Activated CD4-positive, alpha-beta memory T cell treated with anti-CD3 and anti-CD28 coated beads, Interleukin-2, amount 10 ng/mL, durations not matched to agents 7 days and 5 days (primary cell): ENCODE measurements at places on chromosomes 6 and 20.

DNA sequence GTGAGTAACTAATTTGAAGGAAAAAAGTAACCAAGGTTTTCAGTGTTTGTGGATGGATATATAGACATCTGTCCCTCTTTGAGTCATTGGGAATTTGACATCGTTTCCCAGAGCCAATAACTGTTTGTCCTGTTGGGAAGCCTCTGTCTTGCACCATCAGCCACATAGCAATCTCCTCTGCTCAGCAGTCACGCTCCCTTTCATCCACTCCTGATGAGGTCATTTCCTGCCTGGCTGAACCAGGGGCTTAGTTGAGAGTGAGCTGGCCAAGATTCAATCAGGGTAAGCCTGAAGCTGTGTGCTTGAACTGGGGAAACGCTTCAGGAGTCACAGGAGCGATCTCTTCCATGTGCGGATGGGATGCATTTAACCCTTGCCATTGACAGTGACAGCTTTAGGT is 121.5 kb upstream of the FOXQ1 start:
- no peaks in the 10 kb centered on the region for H3K4me1 ChIP-seq
- H3K36me3 ChIP-seq: no peaks in the 10 kb centered on the region

GRCh38 chr6:37556881-37557644 is 57.4 kb upstream of the CCDC167 start:
- DNase-seq: no peak
- H3K4me3 ChIP-seq: no peak overlapping the region
- no peaks in the 10 kb centered on the region for H3K36me3 ChIP-seq
- H3K27me3 ChIP-seq: peaks cover 13% of the 10 kb centered on the region

DNA sequence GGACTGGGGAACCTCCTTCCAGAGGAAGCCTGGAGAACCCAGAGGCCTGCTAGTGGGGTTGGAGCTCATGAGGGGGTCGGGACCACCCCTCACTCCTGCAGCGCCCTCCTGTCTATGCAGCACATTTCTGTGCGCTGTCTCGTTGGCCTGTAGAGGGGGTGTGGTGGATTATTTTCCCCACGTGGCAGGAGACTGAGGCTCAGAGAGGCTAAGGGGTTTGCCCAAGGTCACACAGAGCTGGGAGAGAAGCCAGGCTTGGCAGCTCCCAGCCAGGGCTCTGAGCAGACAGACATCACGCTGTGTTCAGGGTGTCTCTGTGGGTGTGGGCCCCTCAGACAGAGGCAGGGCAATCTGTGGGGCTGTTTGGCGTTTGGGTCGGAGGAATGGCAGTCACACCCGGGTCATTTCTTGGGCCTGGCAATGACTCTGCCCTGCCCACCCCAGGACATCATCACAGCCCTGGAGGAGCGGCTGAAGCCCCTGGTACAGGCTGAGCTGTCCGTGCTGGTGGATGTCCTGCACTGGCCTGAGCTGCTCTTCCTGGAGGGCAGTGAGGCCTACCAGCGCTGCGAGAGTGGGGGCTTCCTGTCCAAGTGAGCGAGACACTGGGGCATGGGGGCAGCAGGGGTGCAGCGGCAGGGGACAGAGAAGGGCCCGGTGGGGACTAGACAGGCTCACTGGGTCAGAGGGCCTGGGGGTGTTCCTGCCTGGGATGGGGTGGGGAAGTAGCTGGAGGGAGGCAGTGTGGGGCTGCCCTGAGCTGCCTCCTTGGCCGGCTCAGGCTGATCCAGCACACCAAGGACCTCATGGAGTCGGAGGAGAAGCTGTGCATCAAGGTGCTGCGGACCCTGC is 27.7 kb downstream of the UQCC2 start:
- H3K4me1 ChIP-seq: peaks cover 33% of the 10 kb centered on the region
- H3K27me3 ChIP-seq: no peaks in the 10 kb centered on the region
- no peak for DNase-seq
- H3K4me3 ChIP-seq: no peak overlapping the region
- H3K27ac ChIP-seq: peak overlapping the region; percentile 75
- H3K36me3 ChIP-seq: peaks cover 79% of the 10 kb centered on the region

GRCh38 chr6:158625881-158626305 is 18.6 kb downstream of the DYNLT1 start:
- peaks cover 59% of the 10 kb centered on the region for H3K36me3 ChIP-seq
- H3K4me3 ChIP-seq: no peak overlapping the region
- no peaks in the 10 kb centered on the region for H3K27me3 ChIP-seq
- DNase-seq: no peak

- no peak overlapping the region for H3K4me3 ChIP-seq
- peaks cover 8% of the 10 kb centered on the region for H3K4me1 ChIP-seq
- no peak overlapping the region for H3K27ac ChIP-seq
- peaks cover 30% of the 10 kb centered on the region for H3K27me3 ChIP-seq
Observed at GRCh38 chr20:48339190-48339985, 488.4 kb downstream of the PREX1 start.

DNA sequence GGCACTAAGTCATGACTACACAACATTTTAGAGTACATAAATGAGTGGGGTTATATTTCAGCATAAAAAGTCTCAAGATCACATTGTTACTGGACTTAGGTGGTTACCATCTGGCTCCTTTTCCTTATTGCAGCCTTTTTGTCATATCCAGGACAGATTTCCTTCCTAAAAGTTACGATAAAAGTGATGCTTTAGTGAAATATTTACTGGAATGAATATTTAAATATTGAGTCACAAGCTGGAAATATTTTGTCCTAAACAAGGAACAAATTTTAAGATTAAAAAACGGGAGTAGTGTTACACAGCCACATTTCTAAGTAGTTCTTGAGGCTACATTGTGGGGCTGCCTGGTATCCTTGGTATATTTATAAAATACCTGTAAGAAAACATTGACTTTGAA is 52.2 kb downstream of the CDC40 start:
- H3K36me3 ChIP-seq: peaks cover 17% of the 10 kb centered on the region
- no peak for DNase-seq
- H3K27me3 ChIP-seq: no peaks in the 10 kb centered on the region
- H3K4me3 ChIP-seq: no peak overlapping the region

- H3K36me3 ChIP-seq: no peaks in the 10 kb centered on the region
- H3K27ac ChIP-seq: no peak overlapping the region
- H3K27me3 ChIP-seq: no peaks in the 10 kb centered on the region
Observed at GRCh38 chr6:9540534-9541126, 874.2 kb downstream of the TFAP2A start.

- DNase-seq: no peak
- no peak overlapping the region for H3K4me3 ChIP-seq
- no peaks in the 10 kb centered on the region for H3K4me1 ChIP-seq
- peaks cover 34% of the 10 kb centered on the region for H3K27me3 ChIP-seq
Observed at GRCh38 chr6:159229651-159230051, 60.5 kb downstream of the FNDC1 start.

- peaks cover 6% of the 10 kb centered on the region for H3K27me3 ChIP-seq
- no peak overlapping the region for H3K27ac ChIP-seq
- peaks cover 3% of the 10 kb centered on the region for H3K36me3 ChIP-seq
- no peak overlapping the region for H3K4me3 ChIP-seq
- peaks cover 52% of the 10 kb centered on the region for H3K4me1 ChIP-seq
Observed at GRCh38 chr20:17849901-17850683, 118.5 kb downstream of the SNX5 start.

GRCh38 chr20:54025251-54025771 is 45.1 kb downstream of the BCAS1 start:
- no peak overlapping the region for H3K4me3 ChIP-seq
- H3K27me3 ChIP-seq: peaks cover 18% of the 10 kb centered on the region
- no peaks in the 10 kb centered on the region for H3K36me3 ChIP-seq
- H3K27ac ChIP-seq: no peak overlapping the region

DNA sequence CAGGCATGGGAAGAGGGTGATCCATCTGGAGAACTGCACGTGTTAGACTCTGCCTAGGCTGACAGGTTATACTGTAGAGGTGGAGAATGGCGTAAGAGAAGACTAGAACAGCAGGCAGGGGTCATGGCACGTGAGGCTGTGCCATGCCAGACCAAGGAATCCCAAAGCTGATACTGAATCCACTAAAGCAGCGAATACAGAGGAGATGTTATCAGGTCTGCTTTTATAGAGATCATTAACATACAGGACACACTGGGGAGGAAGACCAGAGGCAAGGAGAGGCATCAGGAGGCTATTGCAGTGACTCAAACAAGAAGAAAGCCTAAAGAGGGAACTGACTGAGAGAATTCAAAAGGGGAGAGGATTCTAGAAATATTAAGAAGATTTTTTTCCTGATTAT is 12.9 kb downstream of the PHACTR1 start:
- H3K27ac ChIP-seq: no peak overlapping the region
- no peaks in the 10 kb centered on the region for H3K36me3 ChIP-seq
- H3K4me1 ChIP-seq: no peaks in the 10 kb centered on the region
- DNase-seq: no peak
- H3K4me3 ChIP-seq: no peak overlapping the region
- H3K27me3 ChIP-seq: no peaks in the 10 kb centered on the region

GRCh38 chr6:168182366-168182765 is 103.4 kb upstream of the FRMD1 start:
- no peak overlapping the region for H3K27ac ChIP-seq
- no peak overlapping the region for H3K4me3 ChIP-seq
- no peaks in the 10 kb centered on the region for H3K4me1 ChIP-seq
- peaks cover 2% of the 10 kb centered on the region for H3K27me3 ChIP-seq
- DNase-seq: no peak
- H3K36me3 ChIP-seq: no peaks in the 10 kb centered on the region

DNA sequence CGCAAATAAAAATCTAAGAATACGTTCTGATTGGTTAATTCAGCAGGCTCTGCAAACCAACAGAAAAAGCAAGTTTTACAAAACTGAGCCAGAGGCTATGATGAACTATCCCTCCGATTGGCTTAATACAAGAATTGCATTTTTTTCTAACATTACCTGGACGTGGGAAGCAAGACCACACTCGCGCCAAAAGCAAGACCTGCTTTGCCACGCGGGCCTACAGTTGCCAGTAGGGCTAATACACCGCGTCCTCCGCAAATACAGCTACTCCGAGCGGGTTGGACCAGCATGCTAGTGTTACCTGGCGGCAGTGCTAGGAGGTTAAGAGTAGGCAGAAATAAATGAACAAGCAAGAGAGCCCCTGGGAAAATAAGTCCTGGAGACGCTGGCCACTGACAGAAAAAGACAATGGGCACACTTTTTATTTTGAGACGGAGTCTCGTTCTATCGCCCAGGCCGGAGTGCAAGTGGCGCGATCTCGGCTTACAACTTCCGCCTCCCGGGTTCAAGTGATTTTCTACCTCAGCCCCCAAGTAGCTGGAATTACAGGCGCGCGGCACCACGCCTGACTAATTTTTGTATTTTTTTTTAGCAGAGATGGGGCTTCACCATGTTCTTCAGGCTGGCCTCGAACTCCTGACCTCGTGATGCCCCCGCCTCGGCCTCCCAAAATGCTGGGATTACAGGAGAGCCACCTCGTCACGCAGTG is 131.9 kb upstream of the BTN3A2 start:
- peaks cover 17% of the 10 kb centered on the region for H3K36me3 ChIP-seq
- DNase-seq: peak; percentile 62
- H3K27me3 ChIP-seq: no peaks in the 10 kb centered on the region
- H3K4me1 ChIP-seq: peaks cover 42% of the 10 kb centered on the region

DNA sequence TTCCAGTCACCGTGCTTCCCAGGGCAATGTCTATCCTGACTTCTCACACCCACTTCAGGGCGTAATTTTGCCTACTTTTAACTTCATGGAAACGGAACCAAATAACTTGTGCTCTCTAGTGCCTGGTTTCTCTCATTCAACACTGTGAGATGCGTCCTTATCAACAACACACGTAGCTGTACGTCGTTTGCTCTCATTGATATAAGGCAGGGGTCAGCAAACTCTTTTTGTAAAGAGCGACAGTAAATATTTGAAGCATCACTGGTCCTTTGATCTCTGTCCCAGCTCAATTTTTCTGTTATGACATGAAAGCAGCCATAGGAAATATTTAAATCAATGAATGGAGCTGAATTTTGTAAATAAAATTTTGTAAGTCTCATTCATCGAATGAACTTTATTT is 239.3 kb upstream of the KCNG1 start:
- H3K4me3 ChIP-seq: no peak overlapping the region
- H3K36me3 ChIP-seq: no peaks in the 10 kb centered on the region
- no peak for DNase-seq
- H3K27ac ChIP-seq: no peak overlapping the region
- H3K4me1 ChIP-seq: no peaks in the 10 kb centered on the region
- H3K27me3 ChIP-seq: peaks cover 19% of the 10 kb centered on the region

DNA sequence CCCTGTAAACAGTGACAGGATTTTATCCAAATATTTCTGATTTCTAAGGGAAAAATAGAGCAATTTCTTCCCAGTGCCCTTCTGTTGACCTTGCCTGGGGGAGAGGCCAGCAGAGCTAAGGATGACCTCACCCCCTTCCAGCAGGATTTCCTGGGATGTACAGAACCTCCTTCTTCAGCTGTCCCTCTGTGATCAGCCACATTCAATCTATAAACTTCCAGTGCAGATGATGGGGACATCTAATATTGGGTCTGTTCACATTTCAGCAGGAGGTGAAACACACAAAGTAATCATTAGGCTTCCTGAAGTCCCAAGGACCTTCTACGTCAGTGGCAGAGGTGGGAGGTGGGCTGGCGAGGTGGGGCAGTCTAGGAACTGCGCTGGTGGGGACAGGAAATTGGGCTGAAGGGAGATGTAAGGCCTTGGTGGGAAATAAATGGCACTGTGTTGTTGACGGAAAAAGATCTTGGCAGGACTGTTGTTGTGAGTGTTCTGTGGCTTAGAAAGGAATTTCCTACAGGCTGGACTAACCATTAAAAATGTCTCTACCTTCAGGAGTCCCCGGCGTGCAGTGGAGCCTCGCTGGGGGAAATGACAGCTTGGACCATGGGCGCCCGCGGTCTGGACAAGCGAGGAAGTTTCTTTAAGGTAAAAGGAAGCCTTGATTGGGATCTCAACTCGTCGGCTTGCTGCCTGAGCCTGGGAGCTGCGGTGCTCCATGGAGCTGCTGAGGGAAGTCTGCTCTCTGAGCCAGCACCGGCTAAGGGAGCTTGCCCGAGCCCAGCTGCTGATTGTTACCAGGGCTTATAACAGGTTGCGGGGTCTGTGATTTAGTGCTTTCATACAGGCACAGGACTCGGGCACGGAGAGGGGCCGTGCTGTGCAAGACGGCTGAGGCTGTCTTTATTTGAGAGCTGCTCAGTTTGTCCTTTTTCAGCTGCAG is 127.9 kb upstream of the NAA20 start:
- no peaks in the 10 kb centered on the region for H3K4me1 ChIP-seq
- H3K4me3 ChIP-seq: no peak overlapping the region
- no peak for DNase-seq
- H3K36me3 ChIP-seq: no peaks in the 10 kb centered on the region

- no peak overlapping the region for H3K4me3 ChIP-seq
- H3K27me3 ChIP-seq: no peaks in the 10 kb centered on the region
- H3K36me3 ChIP-seq: peaks cover 8% of the 10 kb centered on the region
- H3K4me1 ChIP-seq: peaks cover 4% of the 10 kb centered on the region
- no peak overlapping the region for H3K27ac ChIP-seq
Observed at GRCh38 chr20:62015540-62016288, 50.0 kb downstream of the TAF4 start.

DNA sequence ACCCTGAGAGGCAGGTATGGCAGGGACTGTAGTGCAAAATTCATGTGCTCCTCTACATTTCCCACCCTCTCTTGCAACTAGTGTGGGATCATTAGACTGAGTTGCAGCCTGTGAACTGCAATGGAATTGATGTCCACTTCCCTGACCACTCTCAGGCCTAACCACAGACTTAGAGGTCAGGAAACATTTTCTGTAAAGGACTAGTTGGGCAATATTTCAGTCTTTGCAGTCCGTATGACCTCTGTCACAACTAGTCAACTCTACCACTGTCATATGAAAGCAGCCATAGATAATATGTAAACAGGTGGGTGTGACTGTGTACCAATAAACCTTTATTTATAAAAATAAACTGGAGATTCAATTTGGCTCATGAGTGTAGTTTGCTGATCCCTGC is 134.4 kb upstream of the TOP1 start:
- H3K4me3 ChIP-seq: no peak overlapping the region
- no peak overlapping the region for H3K27ac ChIP-seq
- no peaks in the 10 kb centered on the region for H3K36me3 ChIP-seq
- H3K4me1 ChIP-seq: peaks cover 2% of the 10 kb centered on the region
